ENCODE measurements at places on chromosomes 12 and 14.
A peak's percentile ranks its signal among the peaks of the same experiment; 100 is the strongest.

GRCh38 chr12:116508145-116509121 is 50.7 kb upstream of the MAP1LC3B2 start:
- DNase-seq, result peak; percentile 59

- no peak for DNase-seq
These were observed 34.8 kb downstream of the PTHLH start for GRCh38 chr12:27937768-27938167.

- DNase-seq, result no peak
These were observed 188.9 kb upstream of the NTF3 start for GRCh38 chr12:5243014-5243413.

- DNase-seq, result peak; percentile 69
These were observed 23.8 kb downstream of the VPS37B start for GRCh38 chr12:122871851-122872780.

- DNase-seq, result no peak
These were observed 183.5 kb downstream of the PRKCH start for GRCh38 chr14:61504901-61505300.

Measured in stimulated activated CD4-positive, alpha-beta T cell treated with anti-CD3 and anti-CD28 coated beads, Interleukin-2, amount 100 ng/mL, for 24 hours (primary cell).